ENCODE measurements at places on chromosomes 16 and 17.

DNA sequence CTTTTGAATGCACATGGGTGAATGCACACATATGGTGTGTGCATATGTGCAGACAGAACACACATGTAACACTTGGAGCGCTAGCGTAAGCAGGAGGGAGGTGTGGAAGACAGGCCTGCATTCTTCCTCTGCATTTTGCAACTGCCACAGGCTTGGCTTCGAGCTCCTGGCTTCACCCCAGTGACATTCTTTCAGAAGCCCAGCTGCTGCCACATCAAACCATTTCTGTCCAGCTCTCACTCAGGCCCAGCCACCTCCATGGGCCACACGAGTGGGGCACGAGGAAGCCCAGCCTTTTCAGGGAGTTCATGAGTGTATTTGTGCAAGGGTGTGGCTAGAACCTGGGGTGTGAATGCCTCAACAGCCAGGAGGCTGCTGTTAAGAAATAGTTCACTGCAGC is 18.8 kb downstream of the LGALS3BP start:
- DNase-seq = no peak

DNA sequence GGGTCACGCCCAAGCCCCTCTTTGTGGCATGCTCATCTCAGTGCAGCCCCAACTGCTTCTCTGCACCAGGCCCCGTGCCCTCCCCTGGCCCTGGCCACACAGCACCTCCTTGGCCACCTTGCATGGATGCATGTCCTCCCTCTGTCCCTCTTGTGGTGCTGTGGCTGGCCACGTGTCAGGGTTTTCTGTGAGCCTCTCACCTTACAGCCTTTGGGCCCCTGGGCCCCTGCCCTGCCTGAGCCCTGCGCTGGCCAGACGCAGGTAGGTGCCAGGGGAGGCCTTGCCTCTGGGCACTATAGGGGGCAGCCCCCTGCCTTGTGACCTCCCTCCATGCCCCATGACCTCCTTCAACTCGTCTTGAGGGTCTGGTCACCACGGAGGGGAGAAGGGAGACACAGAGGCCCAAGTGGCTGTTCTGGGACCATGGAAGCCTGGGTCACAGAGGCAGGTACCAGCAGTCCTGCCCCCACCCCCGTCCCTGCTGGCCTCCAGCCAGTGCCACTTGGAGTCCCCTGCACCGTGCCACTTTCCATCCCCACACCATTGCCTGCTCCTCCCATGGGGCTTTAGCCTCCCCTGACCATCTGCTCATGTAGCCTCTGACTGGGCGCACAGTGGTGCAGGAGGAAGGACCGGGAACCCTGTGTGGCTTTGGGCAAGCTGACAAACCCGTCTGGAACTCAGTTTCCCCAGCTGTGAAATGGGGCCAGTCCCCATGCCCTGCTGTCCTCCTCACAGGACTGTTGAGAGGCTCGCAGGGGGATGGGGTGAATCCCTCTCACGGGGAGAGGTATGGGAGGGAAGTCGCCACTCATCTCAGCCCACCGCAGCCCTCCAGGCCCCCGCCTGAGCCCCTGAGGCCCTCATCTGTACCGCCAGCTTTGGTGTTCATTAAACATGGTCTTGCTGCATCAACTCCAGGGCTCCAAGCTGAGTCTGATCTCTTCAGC is 11.5 kb upstream of the ATP6V0C start:
- no peak for DNase-seq

- no peak for DNase-seq
Observed at GRCh38 chr17:82899941-82900340, 60.1 kb upstream of the ZNF750 start.

DNA sequence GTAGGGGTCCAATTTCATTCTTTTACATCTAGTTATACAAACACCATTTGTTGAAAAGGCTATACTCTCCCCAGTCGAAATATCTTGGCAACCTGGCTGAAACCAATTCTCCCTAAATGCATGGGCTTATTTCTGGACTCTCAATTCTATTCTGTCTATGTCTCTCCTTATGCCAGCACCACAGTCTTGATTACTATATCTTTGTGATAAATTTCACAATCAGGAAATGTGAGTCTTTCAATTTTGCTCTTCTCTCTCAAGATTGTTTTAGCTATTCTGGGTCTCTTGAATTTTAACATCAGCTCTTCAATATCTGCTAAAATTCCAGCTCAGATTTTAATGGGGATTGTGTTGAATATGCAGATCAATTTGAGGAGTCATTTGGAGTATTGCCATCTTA is 5.9 kb upstream of the TRIM25 start:
- DNase-seq = no peak

DNA sequence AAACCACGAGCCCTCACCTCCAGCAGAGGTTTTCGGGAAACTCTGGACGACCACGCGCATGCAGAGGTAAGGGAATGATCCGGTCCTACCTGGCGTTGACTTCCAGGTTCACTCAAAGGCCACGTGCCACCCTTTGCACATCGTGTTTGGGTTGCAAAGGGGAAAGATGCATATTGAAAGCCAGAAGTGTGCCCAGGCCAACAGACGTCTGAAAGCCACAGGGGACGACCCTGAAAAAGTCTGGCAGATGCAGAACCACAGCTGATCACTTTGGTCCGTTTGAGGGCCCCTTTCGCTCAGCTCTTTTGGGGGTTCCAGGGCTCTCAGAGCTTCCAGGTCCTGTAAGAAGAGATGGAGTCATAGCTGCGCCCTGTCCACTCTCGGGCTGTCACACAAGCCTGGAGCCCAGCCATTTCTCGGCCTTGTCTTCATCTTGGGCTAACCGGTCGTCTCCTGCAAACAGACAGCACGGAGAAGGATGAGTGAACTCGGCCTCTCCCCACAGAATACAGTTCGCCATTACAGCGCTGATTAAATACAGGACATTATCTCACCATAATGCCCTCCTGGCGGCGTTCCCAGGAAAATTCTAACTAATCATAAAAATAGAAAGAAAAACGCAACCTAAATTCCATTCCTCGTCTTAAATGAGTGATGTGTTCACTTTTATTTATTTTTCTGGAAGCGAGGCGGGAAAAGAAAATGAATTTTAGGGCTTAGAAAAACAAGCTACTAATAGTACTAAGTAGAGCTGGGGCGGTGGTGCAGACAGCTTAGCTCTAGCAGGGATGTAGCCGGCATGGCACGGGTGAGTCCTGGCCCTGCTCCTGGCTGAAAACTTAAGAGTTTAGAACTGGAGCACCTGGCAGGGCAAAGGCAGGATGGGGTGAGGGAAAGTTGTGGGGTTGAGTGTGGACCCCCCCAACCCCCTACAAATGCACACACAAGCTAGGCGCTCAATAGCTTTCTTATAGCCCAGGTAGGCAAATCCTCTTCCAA is 45.5 kb upstream of the ZFHX3 start:
- DNase-seq = no peak

DNA sequence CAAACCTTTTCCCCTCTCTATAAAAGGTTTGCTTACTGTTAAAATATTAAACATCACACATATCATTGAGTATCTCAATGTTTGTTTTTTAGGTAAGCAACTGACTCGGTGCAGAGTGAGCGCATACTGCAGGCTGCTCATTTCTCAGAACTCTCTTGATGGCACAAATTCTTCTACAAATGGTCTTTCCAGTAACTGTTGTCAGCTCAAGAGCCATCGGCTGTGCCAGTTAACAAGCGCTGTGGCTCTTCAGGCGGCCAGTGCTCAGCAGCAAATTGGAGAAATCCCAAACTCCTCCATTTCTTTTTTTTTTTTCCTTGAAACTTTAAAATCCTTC is 8.6 kb downstream of the ABCA3 start:
- DNase-seq = no peak

GRCh38 chr16:19393226-19394111 is 24.2 kb upstream of the TMC5 start:
- no peak for DNase-seq

DNA sequence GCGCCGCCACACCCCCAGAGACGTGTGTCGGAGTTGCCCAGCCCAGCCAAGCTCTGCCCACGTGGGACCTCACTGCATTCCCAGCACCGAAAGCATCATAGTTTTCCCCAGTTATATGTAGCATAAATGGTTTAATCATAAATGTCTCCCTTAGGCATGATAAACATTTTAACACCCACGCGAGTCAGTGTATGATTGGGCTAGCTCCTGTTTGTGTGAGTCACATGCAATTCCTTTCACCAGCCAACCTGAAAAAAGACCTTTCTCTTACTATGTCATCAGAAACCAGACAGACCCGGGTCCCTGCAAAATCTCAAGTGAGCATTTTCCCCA is 9.2 kb downstream of the TAF1C start:
- no peak for DNase-seq

DNA sequence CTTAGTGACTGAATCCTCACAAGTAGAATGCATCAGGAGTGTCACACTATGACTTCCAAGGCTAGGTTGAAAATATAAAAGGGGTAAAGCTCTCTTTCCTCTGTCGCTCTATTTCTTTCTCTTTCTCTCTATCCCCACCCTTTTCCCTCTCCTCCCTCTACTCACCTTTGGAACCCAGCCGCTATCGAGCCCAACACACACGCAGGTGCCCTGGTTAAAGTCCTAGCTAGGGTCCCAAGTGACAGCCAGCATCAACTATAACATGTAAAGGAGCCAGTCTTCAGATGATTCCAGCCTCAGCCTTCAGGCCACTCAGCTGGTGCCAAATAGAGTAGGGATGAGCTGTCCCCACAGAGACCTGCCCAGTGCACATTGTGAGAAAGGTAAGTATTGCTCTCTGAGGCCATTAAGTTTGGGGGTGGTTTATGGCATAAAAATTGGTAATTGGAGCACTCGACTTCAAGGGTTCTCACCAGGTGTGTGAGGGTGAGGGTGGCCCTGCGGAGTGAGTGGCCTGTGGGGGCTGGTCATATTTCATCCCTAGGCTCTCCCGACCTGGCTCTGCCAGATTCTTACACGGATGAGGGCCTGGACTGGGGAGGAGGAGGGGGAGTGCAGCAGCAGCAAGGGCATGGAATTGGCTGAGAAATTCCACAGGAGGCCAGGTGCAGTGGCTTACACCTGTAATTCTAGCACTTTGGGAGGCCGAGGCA is 14.9 kb upstream of the C16orf54 start:
- no peak for DNase-seq
